H1 (cell line): ENCODE measurements at places on chromosomes 4 and X.

DNA sequence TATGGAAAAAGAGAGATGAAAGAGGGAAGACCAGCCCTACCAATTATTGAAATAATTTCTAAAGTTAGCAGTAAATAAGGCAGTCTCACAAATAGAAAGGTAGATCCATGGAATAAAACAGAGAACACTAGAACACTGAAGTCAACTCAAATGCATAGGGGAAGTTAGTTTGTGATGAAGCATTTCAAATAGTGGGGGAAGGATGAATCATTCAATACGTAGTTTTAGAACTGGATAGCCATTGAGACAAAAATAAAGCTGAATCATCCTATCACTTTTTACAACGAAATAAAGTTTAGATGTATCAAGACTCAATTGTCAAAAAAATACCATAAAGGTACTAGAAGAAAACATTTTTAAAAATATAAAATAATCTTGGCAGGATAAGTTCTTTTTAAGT is 143.2 kb upstream of the DGKK start:
- DNase-seq, result no peak

- DNase-seq, result no peak
Observed at GRCh38 chr4:143399113-143399949, 62.7 kb downstream of the GAB1 start.

GRCh38 chr4:6705646-6706045 is 4.0 kb downstream of the MRFAP1L1 start:
- DNase-seq, result no peak

DNA sequence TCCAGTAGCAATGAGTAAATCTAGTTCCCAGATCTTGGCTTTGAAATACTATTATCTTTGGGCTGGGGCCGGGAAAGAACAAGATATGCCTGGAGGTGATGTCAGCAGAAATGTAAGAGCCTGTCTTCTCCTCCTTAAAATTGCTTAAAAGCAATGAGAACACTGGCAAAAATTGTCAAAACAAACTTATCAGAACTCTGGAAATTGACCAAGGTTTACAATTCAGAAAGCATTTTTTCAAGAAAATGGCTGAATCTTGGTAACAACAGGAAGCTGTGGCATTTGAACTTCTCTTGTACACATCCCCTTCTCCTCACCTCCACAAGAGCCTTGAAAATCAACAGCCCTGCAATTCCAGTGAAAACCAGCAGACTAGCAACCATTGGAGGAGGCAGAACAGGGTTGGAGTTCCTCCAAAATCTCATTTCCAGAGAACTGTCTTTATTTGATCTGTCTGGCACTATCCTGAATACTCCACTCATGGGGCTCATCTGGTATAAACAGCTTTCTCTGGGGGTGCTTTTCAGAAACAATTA is 13.5 kb downstream of the TIMP1 start:
- no peak for DNase-seq

- no peak for DNase-seq
Observed at GRCh38 chr4:48005781-48006180, 10.7 kb downstream of the CNGA1 start.

GRCh38 chr4:6720202-6720699 is 4.3 kb downstream of the BLOC1S4 start:
- DNase-seq, result peak; percentile 98

DNA sequence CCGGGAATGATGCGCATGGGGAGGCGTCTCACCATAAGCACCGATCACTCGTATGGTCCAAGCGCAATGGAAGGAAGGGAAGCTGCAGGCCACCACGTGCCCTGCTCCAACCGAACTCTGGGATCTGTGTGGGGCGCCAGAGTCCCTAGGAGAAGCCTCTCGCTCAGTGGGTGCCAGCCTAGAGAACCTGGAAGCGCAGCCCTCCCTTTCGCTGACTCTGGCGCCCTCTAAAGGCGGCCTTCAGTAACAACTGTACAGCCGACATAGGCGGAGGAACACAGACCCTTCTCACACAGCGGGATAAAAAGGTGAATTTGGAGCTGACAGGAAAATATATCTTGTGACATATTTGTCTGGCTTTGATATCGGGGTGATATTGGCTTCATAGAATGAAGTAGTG is 76.0 kb downstream of the INTS6L start:
- peak; percentile 55 for DNase-seq

DNA sequence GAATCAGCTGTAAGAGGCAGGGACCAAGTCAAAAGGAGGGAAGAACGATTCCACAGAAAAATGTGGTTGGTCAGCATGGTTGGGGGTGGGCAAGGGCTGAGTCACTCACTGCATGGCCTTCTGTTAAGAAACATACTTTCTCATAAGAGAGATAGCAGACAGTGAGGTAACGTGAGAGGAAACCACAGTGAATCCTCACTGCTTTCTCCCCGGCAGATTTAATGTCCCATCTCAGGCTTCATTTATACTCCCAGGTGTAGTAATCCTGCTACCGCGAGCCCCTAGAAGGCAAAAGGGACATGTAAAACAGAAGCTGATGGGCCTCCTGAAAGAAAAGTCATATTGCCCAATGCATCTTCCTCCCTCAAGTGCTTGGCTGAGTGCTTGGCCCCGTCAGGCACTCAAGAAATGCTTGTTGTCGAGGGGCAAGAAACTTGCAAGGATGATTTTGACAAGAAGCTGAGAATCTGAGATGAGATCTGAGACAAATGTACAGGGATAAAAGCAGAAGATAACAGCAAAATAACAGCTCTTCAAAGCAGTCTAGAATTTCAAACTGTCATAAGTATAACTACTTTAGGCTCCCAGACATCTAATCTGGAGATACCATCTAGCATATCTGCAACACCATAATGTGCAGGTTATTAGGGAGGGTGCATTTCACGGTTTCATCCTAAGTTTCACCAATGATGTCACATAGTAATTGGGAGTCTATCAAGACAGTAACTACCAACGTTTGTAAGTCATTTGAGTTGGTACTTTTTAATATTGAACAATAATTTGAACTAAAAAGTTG is 40.2 kb downstream of the SH3KBP1 start:
- DNase-seq, result peak; percentile 7

GRCh38 chr4:90030953-90031352 is 96.2 kb upstream of the CCSER1 start:
- peak; percentile 3 for DNase-seq

DNA sequence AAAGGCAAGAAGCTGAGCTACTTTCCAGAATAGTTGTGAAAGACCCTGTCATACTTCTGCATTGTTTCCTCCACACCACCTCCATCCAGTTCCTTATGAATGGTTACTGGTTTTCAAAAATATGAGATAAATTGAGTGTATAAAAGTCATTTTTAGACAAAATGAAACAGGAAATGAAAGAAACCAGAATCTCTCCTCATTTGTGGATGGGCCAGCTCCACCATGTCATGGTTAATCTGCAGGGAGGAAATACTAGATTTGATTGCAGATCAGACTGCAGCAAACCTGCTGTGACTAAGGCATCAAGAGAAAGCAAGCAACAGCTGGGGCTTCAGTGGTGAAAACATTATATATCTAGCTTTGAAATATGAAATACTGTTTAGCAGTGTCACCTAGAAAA is 23.8 kb downstream of the F9 start:
- no peak for DNase-seq

DNA sequence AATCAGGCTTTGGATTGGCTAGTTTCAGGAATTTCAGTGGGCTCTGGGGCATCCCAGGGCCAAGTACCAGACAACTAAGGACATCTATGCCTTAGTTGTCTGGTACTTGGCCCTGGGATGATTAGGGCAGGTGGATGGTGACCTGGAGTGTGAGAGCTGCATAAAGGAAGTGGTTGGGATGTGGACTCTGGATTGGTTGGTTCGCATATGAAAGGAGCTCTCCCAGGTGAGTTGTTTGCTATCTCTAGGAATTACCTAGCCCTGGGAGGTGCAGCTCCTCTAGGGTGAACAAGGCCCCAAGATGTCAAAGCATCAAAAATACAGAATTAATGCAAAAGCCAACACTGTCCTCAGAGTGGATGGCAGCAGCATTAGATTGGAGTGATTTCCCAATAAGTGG is 109.6 kb downstream of the NHS start:
- DNase-seq, result no peak

DNA sequence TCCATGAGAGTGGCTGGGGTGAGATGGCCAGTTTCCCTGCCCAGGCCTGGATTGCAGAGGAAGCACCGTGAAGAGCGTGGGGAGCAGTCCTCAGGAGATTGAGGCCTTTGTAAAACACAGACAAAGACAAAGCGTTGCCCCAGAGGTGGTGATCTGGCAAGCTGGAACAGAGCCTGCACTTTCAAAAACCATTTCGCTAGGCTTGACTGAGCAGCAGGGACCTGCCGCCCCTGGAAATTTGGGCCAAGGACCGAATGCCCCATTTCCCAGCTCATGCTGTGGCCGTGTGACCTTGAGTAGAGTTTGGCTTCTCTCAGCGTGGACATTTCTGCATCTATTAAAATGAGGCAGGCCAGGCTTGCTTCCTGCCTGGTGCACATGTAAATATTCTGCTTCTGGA is 381.4 kb downstream of the BCOR start:
- no peak for DNase-seq

GRCh38 chr4:2395038-2395437 is 23.4 kb downstream of the ZFYVE28 start:
- no peak for DNase-seq

DNA sequence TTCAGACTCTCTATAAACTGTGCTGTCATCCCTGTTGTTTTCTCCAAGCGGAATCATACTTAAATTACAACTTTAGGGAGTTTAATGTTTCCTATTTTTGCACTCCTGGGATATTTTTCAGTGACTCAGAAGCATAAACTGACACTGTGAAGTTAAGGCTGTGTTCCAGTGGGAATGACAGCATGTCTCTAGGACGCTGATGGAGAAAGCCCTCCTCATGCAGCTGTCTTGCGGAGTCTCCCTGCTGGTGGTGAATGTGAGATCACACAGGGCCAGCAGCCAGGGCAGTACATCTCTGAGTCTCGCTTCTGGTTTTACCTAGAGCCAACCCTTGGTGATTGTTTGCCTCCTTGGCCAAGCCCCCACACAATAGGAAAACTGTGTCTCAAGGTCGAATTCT is 53.3 kb downstream of the NFKB1 start:
- no peak for DNase-seq

- no peak for DNase-seq
Observed at GRCh38 chr4:26899991-26900390, 39.4 kb downstream of the STIM2 start.

- no peak for DNase-seq
Observed at GRCh38 chrX:19882066-19882775, 5.2 kb downstream of the SH3KBP1 start.

GRCh38 chr4:126051689-126052424 is 737.1 kb downstream of the FAT4 start:
- no peak for DNase-seq

- no peak for DNase-seq
Observed at GRCh38 chr4:184833046-184833838, 7.5 kb upstream of the ACSL1 start.

DNA sequence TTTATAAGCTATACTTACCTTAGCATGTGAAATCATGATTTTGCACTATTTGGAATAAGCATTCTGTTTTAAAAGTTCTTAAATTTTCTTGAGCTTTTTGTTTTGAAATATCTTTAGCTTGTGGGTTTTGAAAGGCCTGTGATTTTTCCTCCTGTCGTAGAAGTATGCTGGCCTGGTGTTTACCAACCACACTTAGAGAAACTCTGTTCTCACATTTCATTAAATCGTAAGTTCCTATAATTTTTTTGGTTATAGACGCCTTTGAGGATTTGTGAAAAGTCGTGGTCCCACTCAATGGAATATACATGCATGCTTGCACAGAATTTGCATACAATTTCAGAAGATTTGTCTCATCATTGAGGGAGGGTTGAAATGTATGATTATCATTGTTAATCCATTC is 63.6 kb downstream of the PDLIM5 start:
- no peak for DNase-seq

DNA sequence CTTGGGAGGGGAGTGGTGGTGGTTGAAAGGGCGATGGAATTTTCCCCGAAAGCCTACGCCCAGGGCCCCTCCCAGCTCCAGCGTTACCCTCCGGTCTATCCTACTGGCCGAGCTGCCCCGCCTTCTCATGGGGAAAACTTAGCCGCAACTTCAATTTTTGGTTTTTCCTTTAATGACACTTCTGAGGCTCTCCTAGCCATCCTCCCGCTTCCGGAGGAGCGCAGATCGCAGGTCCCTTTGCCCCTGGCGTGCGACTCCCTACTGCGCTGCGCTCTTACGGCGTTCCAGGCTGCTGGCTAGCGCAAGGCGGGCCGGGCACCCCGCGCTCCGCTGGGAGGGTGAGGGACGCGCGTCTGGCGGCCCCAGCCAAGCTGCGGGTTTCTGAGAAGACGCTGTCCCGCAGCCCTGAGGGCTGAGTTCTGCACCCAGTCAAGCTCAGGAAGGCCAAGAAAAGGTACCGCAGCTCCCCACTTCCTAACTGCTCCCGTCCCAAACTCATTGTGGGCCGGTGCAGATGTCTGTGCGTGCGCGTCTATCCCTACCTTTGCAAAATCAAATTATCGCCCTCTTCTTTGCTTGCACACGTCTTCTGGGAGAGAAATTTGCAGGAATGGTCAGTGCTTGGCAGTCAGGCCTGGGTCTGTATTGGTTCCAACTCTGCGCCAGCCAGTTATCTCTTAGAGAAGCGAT is 533 bp downstream of the IL15 start:
- DNase-seq, result peak; percentile 3

DNA sequence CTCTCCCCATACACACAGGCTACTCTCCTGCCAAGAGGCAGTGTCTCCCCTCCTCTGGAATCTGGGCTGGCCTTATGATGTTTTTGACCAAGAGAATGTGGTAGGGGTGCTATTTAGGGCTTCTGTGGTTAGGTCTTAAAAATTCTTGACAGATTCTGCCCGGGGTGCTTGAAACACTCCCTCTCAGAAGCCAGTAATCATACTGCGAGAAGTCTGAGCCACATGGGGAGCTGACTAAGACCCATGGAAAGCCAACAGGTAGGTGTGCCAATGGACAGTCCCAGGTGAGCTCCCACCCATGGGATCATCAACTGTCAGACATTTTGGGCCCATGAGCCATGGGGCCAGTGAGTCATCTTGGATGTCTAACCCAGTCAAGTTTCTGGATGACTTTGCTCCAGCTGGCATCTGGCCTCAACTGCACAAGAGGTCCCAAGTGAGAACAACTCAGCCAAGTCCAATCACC is 315.7 kb downstream of the FBXW7 start:
- no peak for DNase-seq

DNA sequence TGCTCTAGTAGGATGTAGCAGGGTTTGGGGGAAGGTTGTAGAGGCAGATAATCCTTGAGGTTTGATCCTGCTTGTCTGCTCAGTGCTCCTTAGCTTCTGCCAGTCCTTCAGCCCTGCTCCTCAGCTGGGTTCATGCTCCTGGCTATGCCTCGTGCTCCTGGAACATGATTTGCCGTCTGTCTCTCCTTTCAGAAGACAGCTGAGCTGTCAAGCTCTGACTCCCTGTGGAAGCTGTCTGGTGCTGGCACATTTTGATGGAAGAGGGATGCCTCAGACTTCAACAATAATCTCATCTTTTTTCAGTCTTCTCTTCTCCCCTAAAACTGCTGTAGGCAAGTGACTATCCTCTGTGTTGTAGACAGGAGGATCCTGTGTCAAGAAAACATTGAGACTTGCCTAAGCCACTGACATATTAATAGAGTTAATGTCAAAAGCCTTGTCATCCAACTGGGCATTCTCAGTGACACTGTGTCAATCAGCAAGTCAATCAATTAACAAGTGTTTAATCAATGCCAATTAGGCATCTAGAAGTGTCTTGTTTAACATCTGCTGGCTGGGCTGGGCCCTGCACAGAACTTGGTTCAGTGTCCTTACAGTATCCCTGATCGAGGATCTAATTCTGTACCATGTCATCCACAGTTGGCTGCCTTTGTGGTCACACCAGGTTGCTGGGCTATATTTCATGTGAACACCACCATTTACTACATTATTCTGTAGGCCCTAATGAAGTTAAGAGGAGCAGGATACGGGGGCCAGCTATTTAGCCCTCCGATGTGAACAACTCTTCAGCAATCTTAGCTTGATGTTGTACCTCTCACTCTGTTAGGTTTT is 96.7 kb downstream of the SYNPO2 start:
- DNase-seq, result no peak
